Activated naive CD4-positive, alpha-beta T cell treated with anti-CD3 and anti-CD28 coated beads for 36 hours (primary cell): ENCODE measurements at places on chromosomes 16 and 17.

DNA sequence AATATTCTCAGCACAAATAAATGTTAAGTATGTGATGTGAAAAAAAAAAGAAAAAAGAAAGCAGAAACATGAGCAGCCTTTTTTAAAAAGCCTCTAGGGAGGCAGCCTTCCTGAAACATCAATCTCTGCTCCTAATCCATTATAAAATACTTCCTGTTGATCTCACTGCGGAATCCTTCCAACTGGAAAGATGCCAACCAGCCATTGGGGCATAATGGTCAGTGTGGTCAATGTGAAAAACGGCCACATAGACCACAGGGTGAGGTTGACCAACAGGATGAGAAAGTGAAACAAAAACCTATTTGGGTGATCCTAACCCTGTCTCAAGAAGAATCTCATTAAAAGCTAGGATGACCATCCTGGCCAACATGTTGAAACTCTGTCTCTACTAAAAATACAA lies 26.1 kb upstream of the ABCA8 start:
- DNase-seq = no peak

DNA sequence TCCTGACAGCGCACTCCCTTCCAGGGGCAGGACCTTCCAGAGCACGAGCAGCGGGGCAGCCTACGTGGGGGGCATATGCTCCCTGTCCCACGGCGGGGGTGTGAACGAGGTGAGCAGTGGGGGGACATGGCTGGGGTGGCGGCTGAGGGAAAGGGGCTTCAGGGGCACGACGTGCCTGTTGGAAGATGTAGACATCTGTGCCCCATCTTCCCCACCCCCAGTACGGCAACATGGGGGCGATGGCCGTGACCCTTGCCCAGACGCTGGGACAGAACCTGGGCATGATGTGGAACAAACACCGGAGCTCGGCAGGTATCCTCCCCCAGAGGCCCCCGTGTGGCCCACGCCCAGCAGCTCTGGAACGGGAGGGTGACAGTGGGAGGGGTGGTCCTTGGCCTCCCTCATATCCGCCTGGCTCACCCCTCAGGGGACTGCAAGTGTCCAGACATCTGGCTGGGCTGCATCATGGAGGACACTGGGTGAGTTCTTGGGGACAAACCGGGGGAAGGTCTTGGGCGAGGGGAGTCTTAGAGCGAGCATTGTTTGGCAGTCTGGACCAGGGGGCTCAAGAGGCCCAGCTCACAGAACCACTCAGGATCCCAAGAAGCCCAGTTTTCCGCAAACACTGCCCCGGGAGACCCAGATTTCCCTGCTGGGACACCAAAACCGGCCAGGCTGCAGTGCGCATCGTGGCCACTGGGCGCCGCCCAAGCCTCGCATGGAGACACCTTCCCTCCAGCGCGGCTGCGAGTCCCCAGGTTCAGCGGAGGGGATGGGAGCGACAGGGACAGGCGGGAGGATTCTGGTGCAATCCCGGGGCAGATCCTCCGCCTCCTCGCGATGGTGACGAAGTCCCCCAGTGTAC lies 15.7 kb downstream of the ADAM11 start:
- DNase-seq = peak; percentile 93

- peak; percentile 35 for DNase-seq
These were observed 37.8 kb upstream of the ADGRG1 start for GRCh38 chr16:57590654-57591085.

DNA sequence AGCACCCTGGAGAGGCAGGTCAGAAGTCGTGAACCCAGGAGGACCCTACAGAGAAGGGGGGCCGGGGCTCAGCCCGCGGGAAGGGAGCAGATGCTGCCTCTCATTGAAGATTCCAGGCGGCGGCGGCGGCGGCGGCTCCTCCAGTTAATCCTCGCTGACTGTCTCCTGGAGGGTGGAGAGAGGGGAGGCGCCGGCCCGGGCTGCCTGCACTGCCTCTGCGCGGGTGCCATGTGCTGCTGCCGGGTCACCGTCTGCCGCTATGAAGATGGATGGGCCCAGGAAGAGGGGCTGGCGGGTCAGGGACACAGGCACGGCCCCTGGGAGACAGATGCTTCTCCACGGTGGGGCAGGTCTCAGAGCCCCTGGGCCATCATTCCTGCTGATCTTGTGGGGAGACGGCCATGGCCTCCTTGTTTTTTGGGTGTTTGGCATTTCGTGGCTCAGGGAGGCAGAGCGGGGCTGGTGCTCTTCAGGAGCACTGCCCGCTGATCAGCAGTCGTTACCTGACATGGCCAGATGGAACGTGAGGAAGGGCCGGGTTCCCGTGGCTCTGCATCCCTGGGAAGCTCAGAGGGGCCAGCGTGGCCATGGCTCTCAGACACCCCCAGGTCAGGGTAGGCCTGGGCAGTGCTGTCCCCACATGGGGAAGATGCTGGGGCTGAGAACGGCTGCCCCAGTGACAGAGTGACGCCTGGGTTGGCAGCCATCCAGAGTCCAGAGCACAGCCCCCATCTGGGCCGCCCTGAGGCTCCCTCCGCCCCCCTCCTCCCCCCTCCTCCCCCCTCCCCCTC lies 36.1 kb downstream of the GINS2 start:
- peak; percentile 14 for DNase-seq

GRCh38 chr16:55628306-55628968 lies 27.4 kb upstream of the SLC6A2 start:
- no peak for DNase-seq

- no peak for DNase-seq
These were observed at the start of gene EMP2 for GRCh38 chr16:10579965-10580882. EMP2 (minus strand) TSS chr16:10580598; CDS start chr16:10547617, 32,981 bp downstream.

GRCh38 chr17:49359990-49360795 lies 1.9 kb downstream of the ZNF652 start:
- DNase-seq = peak; percentile 30

GRCh38 chr16:3625911-3626732 lies 14.7 kb upstream of the SLX4 start:
- DNase-seq = no peak

DNA sequence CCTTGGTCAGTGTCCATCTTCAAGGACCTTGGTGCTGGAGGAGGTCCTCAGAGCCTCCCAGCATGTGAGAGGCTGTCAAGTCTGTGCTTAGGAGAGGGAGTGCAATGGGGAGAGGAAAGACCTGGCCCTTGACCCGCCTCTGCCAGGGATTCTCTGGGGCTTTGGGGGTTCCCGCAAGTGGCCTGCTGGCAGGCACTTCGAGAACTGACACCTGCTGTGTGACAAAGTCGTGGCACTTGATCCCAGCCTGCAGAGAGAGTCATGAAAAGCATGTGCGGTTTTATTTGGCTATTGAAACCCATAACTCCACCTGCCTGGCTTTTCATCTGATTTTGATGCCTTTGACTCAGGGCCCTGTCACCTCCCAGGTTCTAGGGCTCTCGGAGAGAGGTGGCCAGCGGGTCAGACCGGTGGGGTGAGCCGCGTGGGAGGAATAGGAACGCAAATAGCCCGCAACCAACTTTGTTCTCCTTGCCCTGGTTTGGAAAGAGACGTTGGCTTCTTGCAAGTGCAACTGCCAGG lies 42.8 kb upstream of the GSE1 start:
- DNase-seq = peak; percentile 63

GRCh38 chr17:47279062-47279801 lies 25.6 kb downstream of the ITGB3 start:
- no peak for DNase-seq

DNA sequence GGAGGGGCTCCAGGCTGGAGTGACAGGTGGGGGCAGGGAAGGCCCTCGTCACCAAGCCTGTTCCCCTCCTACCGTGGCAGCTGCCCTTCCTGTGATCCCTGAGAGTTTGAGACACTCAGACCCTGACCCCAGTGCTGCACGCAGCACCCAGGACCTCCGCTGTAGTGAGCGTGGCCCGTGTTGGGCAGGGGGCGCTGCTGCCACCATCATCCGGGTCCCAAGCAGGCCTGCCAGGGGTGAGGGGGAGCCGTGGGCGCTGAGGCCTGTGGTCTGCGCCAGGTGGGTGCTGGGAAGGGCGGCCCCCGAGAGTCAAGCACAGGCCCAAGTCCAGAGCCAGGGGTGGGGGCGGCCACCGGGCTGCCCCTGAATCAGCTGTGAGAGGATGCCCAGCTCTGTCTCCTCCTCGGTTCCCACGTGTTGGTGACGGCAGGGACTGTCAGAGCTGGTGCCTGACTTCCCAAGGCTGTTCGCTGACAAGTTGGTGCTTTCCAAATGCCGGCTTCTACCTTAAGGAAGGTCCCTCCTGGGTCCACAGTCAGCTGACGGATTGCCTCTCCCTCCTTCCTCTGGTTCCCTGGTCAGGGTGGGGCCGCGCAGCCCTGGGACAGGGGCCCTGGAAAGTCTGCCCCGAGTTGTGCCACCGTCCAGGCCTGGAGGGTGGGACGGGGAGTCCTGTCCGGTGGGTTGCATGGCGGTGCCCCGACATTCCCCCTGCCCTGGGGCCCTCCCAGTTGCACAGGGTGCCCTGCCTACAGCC lies 31.1 kb downstream of the TPSG1 start:
- DNase-seq = no peak

GRCh38 chr17:6677946-6678345 lies 26.4 kb downstream of the C17orf100 start:
- DNase-seq = no peak

GRCh38 chr17:850851-851763 lies 69.0 kb downstream of the MRM3 start:
- no peak for DNase-seq

DNA sequence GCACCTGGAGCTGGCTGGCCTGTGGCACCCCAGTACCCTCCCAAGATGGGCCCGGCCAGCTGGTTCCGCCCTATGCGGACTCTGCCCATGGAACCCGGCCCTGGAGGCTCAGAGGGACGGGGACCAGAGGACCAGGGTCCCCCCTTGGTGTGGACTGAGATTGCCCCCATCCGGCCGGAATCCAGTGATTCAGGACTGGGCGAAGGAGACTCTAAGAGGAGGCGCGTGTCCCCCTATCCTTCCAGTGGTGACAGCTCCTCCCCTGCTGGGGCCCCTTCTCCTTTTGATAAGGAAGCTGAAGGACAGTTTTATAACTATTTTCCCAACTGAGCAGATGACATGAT lies 12.0 kb downstream of the TBX21 start:
- DNase-seq = no peak

DNA sequence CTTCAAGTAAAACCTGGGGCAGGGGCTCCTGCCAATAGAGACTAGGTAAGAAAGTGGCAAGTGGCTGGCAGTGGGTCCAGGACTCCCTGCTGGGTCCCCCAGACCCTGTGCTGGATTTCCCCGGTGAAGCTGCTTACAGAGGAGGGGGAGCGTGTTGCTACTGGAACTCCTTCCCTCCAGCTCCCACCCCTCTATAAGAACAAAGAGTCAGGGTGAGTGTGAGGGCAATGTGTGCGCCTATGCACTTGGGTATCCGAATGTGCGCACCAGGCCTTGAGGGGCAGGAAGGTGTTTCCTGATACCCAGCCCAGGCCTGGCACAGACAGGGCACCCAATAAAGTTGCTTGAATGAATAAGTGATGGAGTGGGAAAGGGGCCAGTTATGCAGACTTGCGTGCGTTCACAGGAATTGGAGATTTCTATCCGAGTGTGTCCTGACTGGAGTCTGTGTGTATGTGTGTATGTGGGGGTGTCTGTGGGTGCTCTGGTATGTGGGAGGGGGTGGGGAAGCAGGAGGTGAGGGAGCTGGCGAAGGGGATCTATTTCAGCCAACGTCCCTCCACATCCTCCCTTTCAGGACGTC lies 11.7 kb downstream of the NEUROD2 start:
- DNase-seq = no peak

GRCh38 chr16:24996301-24996700 lies 18.9 kb downstream of the ARHGAP17 start:
- no peak for DNase-seq

DNA sequence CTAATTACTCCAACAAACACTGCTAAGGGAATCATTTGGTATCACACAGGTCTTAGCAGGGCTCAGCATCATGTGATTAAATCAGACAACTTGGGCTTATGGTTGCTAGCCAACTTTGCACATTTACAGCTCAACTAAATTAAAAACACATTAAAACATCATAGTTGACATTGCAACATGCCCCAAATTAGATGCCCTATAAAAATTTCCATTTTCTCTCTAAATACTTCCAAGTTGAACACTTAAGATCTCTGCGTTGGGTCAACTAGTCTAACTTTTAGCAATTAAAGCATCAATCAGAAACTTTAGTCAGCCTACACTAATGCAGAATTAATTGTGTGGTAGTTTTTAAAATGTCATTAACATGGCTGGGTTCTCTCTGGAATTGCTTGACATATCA lies 12.1 kb downstream of the DNAJC7 start:
- no peak for DNase-seq

- DNase-seq = peak; percentile 67
These were observed 117.4 kb downstream of the IRF8 start for GRCh38 chr16:86016201-86016965.

GRCh38 chr17:71855010-71855409 lies 265.8 kb upstream of the SOX9 start:
- DNase-seq = no peak

DNA sequence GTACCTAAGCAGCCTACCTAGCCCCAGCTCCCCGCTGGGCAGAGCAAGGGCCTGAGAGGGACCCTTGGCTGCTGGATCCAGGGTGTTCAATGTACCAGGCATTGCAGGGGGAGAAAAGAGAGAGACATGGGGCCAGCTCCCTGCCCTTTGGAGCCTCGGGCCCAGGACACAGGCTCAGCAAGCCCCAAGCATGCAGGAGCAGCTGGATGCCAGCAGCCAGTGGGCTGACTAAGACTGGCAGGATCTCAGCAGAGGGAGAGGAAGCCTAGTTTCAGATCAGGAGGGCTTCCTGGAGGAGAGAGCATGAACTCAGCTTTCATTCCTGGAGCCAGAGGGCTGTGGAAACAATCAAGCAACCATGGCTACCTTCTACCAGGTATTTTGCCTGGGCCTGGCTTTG lies 82.0 kb upstream of the NKD1 start:
- no peak for DNase-seq

GRCh38 chr17:79930062-79930876 lies 91.0 kb upstream of the CBX4 start:
- DNase-seq = no peak

DNA sequence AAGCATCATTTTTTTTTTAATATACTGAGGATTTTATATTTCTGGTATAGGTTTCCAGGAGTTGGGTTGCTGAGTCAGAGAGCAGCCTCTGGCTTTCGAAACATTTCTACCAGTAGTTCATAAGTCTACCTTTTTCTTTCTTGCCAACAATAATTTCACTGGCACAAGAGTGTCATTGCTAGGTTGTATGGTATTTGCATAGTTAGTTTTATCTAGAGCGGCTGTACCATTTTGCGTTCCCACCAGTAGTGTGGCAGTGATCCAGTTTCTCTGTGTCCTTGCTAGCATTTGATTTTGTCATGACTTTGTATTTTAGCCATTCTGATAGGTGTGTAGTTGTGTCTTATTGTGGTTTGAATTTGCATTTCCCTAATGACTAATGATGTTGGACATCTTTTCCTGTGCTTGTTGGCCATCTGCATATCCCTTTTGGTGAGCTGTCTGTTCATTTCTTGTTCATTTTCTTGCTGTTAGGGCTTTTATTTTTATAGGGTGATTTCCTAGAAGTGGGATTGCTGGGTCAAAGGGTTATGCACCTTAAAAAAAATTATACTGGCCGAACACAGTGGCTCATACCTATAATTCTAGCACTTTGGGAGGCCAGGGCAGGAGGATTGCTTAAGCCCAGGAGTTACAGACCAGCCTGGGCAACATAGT lies 39.9 kb downstream of the SNX29 start:
- no peak for DNase-seq

- DNase-seq = no peak
These were observed 2.3 kb downstream of the CLUH start for GRCh38 chr17:2709183-2709661.

- DNase-seq = no peak
These were observed 3.7 kb upstream of the ERN1 start for GRCh38 chr17:64133546-64134215.
